A549 treated with GW870086 at 1 μM for 4 hours (cell line): ENCODE measurements at places on chromosomes 13 and 19. TPM values are rescaled to one million over a fixed set of nuclear protein-coding genes. Genes with fewer than 3 reads are reported as not detected.

Gene CEACAM7
- 0.08 to 0.17 TPM in 2 of 5 replicates, not detected in the others for total RNA-seq

Gene CCDC159
- total RNA-seq, result 3.1 to 4.8 TPM (median 4.0 TPM) in 5 replicates

Gene ZNF439
- total RNA-seq, result not detected in 5 replicates

Gene KCTD15
- total RNA-seq, result 43.0 to 63.3 TPM (median 55.7 TPM) in 5 replicates

Gene TPT1
- 1,882 to 2,484 TPM (median 2,180 TPM) in 5 replicates for total RNA-seq

Gene SYCN
- not detected in 5 replicates for total RNA-seq
